ENCODE measurements at places on chromosomes 4 and X.
A peak's percentile ranks its signal among the peaks of the same experiment; 100 is the strongest.

DNA sequence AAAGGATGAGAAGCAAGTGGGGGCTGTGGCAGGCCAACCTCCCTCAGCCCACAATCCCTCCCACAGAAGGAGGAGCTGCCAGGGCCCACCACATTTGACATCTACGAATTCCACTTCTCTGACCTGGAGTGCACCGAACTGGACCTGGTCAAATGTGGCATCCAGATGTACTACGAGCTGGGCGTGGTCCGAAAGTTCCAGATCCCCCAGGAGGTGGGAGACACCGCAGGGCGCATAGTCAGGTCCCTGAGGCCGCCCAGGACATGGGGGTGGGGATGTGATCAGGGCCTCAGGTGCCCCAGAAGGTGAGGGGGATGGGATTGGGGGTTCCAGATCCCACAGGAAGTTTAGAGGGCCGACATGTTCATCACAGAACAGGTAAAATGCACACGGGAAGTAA, 13.7 kb downstream of the ATP5ME start:
- no peak for DNase-seq

GRCh38 chr4:54152846-54153600, 53.1 kb downstream of the GSX2 start:
- DNase-seq: no peak

DNA sequence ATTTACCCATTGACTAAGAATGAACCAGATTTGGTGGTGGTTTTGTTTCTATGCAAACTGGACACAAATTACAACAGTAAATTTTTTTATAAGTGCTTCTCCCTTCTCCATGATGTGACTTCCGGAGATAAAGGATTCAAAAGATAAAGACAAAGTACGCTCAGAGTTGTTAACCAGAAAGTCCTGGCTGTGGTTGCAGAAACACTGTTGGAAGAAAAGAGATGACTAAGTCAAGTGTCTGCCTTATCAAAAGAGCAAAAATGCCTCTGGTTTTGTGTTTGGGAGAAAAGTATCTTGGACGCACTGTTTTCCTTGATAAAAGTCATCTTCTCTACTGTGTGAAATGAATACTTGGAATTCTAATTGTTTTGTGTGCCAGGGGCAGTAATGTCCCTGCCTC, 213.4 kb downstream of the GC start:
- DNase-seq: no peak

DNA sequence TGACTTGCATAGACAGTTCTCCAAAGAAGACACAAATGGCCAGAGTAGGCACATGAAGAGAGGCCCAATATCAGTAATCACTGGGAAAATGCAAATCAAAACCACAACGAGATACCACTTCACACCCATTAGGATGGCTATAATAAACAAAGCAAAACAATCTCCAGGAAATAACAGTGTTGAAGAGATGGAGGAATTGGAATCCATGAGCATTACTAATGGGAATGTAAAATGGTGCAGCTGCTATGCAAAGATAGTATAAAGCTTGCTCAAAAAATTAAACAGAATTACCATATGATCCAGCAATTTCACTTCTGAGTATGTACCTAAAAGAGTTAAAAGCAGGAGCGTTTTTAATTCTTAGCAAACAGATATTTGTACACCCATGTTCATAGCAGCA, 17.0 kb upstream of the TMEM33 start:
- DNase-seq: no peak

GRCh38 chrX:110732266-110732665, 63.4 kb downstream of the CHRDL1 start:
- no peak for DNase-seq

- no peak for DNase-seq
Observed at GRCh38 chrX:41721590-41721989, 2.4 kb upstream of the GPR82 start.

DNA sequence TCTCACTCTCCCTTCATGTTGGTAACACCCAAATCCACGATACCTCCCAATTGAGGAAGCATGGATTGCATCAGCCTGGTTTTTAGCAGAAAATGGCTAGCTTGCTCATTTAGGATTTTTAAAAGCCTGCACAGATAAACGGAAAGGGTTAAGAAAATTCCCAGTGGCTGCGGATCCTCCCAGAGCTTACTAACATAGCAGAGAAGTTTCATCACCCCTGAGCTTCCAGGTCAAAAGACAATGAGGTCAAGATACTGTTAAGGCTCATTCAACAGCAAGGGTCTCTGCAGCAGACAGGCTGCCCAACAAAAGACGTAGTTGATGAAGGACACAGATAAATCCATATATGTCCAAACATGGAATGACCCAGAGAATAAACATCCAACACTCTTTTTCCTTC, 220.2 kb downstream of the ASMT start:
- DNase-seq: no peak

DNA sequence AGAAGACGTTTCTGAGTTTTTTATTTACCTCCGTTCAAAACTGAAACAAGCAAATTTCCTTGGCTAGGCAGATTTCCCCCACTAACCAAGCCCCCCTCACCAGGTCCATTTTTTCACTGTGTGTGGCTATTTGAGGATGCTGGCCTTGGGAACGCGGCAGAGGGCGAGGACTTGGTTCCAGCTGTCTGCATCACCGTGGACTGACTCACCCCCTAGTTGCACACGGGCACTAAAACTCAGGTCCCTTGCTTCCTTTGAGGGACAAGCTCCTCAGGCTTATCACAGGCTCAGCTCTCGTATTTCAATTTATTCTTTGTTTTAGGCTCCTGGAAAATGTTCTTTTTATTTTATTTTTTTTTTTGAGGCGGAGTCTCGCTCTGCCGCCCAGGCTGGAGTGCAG, 8.4 kb upstream of the MTNR1A start:
- no peak for DNase-seq

DNA sequence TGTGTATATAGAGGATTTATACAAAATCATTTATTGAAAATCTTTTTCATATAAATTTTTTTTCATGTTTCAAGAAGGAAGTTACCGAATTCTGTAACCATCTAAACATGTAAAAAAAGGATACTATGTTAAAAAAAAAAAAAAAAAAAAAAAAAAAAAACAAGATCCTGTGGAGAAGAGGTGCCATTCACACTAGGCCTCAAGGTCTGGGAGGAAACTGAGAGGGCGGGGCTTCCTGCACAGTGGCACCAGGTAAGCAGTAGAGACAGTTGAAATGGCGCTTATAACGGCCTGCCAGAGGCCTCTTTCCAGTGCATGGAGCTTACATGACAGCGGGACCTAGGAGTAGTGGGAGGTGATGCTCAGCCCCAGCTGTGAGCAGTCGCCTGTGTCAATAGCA, 17.5 kb downstream of the TRAPPC2 start:
- DNase-seq: no peak

GRCh38 chr4:62271107-62271506, 1071.0 kb downstream of the ADGRL3 start:
- no peak for DNase-seq

GRCh38 chrX:110310896-110311295, 7.0 kb downstream of the AMMECR1 start:
- no peak for DNase-seq

- DNase-seq: no peak
Observed at GRCh38 chr4:130099105-130099504, 1003.2 kb downstream of the C4orf33 start.

- no peak for DNase-seq
Observed at GRCh38 chr4:74483226-74483911, 38.4 kb downstream of the AREG start.

DNA sequence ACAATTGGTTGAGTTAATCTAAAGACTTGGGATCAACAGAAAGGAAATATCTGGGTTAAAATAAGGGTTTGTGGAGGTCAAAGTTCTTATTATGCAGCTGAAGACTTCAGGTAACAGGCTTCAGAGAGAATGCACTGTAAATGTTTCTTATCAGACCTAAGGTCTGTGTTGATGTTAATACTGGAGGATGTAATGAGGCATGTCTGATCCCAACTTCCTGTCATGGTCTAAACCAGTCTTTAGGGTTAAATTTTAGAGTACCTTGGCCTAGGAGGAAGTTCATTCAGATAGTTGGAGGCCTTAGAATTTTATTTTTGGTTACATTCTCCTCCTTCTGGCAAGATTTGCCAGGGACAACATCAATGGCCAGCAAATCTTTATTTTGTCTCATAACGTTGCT, 72.1 kb upstream of the GC start:
- no peak for DNase-seq

GRCh38 chr4:184823014-184823413, 2.8 kb downstream of the ACSL1 start:
- DNase-seq: no peak

- no peak for DNase-seq
Observed at GRCh38 chr4:128670513-128670912, 139.0 kb upstream of the JADE1 start.

GRCh38 chr4:114040319-114041116, 61.1 kb upstream of the ARSJ start:
- no peak for DNase-seq

DNA sequence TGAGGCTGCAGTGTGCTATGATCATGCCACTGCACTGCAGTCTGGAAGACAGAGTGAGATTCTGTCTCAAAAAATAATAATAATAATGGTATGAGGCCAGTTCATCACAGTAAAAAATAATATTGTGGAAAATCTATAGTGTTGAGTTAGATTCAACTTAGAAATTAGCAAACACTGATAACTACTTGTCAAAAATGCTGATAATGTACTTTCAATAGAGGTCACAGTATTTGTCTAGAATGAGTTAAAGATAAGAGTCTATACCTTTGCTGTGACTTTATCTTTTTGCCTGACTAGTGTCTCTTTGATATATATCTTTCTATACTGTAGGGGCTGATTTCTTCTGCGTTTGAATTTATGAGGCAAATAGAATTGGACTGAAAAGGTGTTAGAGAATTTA, 430.6 kb downstream of the RPA4 start:
- no peak for DNase-seq

DNA sequence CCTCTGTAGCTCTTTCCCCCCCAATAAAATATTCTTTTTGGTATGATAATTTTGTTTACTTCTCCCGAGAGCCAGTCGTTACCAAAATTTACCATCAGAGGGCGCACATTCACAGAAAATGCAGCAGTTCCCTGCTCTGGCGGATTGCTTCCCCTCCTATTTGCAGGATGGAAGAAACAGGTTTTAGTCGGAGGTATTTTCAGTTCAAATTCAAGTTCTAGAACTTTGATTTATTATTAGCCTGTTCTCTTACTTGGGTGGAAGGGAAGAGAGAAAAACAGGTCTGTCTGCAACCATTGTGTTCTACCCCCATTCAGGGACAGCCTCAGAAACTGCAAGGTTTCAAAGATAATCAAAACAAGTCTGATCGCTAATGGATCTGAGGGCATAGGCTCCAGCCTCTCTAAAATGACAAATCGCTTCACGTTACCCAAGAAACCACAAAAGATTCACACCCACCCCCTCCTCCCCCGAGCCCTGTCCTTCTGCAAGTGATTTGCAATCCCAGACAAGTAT, 263.8 kb upstream of the RPS6KA3 start:
- peak; percentile 61 for DNase-seq

DNA sequence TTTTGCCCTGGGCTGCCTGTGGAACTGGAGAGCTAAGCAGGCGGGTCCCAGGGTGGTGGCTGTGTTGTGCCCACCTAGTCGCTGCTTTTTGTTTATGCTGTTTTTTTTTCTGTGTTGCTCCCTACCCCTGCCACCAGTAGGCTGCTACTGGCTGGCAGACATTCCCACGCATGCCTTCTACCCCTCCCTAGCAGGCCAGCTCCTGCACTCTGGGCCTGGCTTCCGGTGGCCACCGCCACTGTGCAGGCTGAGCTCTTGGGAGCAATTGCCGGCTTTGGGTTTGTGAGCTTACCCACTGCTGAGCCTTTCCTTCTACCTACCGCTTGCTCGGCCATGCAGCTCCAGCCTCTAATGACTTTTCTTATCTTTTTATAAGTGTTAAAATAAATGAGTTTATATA, 57.6 kb downstream of the RBM46 start:
- DNase-seq: no peak

GRCh38 chr4:21991050-21991449, 42.5 kb upstream of the KCNIP4 start:
- no peak for DNase-seq

DNA sequence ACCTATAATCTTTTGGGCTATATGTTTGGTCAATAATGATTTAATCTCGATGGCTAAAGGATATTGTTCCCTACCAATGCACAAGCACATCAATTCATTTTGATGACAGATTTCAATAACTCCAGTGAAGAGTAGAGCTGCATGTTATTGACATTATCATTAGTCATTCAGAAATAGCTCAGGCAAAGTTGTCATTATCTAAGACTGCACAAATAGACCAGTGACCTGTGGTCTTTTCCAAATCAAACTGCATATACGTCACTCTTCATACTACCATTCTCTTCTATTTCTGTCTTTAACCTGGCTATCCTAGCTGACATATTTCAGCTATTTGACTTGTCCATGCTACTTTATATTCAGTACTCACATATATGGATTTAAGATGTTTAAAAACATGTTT, 1050.8 kb downstream of the C4orf33 start:
- no peak for DNase-seq

- no peak for DNase-seq
Observed at GRCh38 chr4:164779811-164780216, 25.9 kb downstream of the SMIM31 start.
